Kidney tubule cell (primary cell): ENCODE measurements at places on chromosomes 7 and 10.

GRCh38 chr7:117780832-117781231, 92.4 kb downstream of the CTTNBP2 start:
- no peak for DNase-seq

DNA sequence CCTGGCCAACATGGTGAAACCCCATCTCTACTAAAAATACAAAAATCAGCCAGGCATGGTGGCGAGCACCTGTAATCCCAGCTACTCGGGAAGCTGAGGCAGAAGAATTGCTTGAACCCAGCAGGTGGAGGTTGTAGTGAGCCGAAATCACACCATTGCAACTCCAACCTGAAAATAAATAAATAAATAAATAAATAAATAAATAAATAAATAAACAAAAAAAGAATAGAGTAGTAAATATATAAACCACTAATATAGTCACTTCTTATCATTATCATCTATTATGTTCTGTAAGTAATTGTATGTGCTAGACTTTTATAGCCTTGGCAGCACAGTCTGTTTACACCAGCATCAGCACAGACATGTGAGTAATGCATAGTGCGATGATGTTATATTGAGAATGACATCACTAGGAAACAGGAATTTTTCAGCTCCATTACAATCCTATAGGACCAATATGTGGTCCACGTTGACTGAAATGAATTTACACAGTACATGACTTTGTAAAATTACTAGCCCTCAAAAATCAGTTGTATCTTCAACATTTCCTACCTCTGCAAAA, 385.4 kb upstream of the ANKRD30A start:
- DNase-seq: no peak

- peak; percentile 76 for DNase-seq
Measured at GRCh38 chr7:112437072-112437471, 13.2 kb upstream of the IFRD1 start.

- peak; percentile 43 for DNase-seq
Measured at GRCh38 chr10:95279042-95279820, 11.6 kb downstream of the PDLIM1 start.

GRCh38 chr10:32963096-32963495, 5.1 kb upstream of the ITGB1 start:
- peak; percentile 53 for DNase-seq

DNA sequence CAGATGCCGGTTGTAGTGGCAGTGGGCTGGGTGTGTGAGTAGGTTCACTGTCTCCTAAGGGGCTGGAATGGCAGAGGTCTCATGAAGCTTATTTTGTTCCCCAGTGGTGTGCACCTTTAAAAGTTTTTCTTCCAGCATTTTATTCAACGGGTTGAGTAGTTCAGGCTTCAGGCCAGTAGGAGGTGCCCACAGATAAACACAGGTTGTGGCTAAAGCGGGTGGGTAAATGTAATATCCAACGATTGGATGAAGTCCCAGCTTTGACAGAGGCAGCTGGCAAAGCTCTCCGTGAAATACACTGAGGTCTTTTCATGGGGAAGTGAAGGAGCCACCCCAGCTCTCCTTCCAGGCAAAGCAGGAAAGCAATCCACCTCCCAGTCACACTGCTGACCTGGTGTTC, 339.8 kb upstream of the LRRTM3 start:
- DNase-seq: peak; percentile 20

GRCh38 chr7:45881759-45882464, 6.4 kb upstream of the IGFBP1 start:
- DNase-seq: peak; percentile 15

DNA sequence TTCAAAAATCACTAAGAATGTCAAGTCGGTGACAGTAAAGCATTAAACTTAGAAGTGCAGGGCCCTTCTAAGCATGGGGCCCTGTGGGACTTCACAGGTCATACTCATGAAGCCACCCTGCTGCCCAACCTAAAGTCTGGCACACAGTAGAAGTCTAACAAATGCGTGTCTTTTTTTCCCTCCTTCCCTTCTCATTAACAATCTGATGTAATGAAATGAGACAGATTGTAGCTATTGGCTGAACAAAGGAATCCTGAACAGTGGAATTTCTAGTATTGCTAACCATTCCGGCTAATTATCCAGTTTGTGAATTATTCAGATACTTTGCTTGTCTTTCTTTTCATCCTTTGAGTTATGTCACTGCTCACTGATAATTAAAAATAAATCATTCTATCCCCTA, 369.9 kb downstream of the WDR11 start:
- DNase-seq: no peak

DNA sequence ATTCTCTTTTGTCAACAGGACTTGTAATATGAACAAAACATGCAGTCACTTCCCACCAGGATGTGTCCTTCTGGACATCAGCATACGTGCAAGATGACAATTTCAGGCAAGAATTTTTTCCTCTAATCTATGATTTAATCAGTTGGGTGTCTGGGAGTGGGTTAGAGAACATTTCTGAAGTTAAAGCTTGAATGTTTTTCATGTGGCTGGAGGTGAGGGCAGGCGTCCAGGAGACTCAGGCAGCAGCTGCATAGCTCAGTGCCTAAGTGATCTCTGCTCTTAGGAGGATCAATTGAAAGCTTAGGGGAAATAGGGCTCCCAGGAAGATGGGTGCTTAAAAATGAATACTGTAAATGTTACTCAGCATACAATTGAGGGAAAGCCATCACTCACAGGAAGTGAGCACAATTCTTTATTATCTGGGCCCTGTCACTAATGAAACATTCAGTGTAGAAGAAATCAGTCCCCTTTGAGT, 457.6 kb upstream of the KLF6 start:
- peak; percentile 81 for DNase-seq

DNA sequence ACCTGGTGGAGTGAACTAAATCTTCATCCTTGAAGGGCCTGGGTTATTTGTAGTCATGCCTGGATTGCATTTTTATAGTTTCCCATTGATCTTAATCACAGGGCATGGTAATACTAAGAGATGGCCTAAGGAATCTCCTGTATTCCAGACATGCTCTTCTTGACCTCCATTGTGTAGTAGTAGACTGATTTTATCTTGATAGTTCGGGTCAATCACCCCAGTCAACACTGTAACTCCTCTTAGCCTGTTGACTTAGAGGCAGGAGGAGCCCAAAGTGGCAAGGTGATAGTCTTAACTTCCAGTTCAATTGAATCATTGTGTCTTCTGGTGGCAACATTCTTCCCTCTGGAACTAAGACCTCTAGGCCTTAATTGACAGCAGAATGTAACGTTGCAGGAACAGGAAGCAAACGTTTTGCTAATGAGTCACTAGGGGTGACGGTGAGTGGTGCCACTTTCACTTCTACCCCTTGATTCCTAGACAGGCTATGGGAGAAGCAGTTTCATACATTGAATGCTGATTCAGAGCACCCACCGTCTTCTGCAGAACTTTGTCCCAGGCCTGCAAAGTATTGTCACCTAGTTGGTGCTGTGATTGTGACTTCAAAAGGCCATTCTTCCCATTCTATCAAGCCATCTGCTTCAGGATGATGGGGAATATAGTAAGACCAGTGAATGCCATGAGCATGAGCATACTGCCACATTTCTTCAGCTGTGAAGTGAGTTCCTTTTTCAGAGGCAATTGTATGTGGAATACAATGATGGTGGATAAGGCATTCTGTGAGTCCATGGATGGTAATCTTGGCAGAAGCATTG, 24.0 kb upstream of the PAPSS2 start:
- peak; percentile 96 for DNase-seq

DNA sequence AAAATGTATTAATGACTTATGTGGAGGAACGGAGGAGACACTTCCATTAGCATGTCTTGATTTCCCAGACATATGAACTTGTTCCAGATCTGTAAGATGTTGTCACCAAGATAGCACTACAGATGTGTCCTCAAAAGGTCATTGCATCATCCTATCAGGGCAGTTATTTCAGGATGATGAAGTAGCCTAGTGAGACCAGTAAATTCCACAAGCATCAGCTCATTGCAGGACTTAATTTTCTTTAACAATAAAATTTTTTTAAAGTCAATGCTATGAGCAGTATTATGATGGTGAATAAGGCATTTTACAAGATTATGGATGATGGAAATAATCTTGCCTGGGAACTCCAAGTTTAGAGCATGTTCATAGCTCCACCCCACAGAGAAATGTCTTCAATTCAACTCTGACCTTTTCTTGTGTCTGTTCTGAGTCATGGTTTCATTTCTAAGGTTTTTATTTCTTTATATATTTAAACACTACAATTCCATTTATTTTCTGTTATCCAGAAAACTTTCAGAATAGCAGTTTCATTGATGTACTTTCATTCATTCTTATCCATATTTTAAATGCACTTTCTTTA, 1203.3 kb upstream of the CELF2 start:
- DNase-seq: peak; percentile 13

DNA sequence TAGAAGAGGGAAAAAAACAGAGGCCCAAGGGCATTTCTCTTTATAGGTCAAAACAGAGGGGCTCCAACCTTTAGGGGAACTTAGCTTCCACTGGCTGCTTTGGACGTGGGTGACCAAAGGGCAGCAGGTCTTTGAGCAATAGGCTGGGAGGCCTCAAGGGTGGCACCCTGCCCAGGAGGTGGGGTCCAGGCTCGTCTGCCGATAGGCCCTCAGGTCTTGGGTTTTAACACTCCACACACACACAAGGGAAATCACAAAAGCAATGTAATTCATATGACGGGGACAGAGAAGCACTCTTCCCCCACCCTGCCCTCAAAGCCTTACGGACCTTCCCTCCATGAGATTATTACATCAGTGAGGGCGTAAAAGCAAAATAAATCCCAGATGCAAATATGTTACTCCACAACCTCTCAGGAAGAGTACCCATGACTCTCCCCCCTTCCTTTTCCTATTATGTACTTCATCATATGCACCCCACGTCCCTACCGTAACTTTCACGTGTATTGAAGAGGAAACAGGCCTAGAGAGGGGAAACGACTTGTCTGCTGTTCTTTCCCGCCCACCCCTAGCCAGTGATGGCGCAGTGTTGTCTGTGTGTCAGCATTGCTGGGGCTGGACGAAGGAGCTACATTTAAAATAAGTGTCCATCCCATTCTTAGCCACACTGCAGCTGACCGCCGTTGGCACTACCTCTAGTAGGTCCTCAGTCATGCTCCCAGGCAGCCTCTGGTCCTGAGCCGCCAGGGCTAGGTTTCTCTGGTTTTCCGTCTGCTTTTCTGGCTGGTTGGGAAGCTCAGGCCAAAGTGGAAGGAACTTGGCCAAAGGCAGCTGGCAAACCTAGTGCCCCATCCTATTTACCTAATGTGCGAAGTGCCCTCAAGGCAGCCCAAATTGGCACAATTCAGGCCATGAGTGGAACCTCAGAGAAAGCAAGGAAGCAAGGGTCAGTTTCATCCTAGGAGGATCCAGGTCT, 2.1 kb downstream of the PCBD1 start:
- no peak for DNase-seq

DNA sequence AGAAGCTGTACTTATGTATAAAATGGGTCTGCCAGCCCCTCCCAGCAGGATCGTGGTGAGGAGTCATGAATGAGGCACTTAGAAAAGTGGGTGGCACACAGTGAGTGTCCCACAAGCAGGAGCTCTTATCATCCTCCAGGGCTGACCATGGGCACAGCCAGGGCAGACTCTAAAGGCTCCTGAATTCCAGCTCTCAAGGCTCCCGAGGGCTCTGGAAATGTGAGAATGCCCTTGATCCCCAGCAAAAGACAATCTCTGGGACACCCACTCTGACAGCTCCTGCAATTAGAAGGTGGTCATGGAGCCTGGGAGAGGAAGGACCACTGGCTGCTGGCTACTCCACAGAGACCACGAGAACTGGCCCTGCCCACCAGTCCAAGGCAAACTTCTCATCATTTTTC, 1.6 kb downstream of the VSTM4 start:
- peak; percentile 38 for DNase-seq

GRCh38 chr7:153370092-153370491, 610.5 kb downstream of the ACTR3B start:
- no peak for DNase-seq

GRCh38 chr10:102683736-102684135, 30.5 kb downstream of the ARL3 start:
- no peak for DNase-seq

GRCh38 chr7:33883671-33883965, 21.7 kb upstream of the BMPER start:
- no peak for DNase-seq

GRCh38 chr7:76381814-76382213, 23.0 kb upstream of the YWHAG start:
- DNase-seq: no peak

GRCh38 chr10:12600652-12601051, 251.3 kb downstream of the CAMK1D start:
- DNase-seq: no peak

- DNase-seq: no peak
Measured at GRCh38 chr7:113752289-113752688, 166.5 kb downstream of the PPP1R3A start.

DNA sequence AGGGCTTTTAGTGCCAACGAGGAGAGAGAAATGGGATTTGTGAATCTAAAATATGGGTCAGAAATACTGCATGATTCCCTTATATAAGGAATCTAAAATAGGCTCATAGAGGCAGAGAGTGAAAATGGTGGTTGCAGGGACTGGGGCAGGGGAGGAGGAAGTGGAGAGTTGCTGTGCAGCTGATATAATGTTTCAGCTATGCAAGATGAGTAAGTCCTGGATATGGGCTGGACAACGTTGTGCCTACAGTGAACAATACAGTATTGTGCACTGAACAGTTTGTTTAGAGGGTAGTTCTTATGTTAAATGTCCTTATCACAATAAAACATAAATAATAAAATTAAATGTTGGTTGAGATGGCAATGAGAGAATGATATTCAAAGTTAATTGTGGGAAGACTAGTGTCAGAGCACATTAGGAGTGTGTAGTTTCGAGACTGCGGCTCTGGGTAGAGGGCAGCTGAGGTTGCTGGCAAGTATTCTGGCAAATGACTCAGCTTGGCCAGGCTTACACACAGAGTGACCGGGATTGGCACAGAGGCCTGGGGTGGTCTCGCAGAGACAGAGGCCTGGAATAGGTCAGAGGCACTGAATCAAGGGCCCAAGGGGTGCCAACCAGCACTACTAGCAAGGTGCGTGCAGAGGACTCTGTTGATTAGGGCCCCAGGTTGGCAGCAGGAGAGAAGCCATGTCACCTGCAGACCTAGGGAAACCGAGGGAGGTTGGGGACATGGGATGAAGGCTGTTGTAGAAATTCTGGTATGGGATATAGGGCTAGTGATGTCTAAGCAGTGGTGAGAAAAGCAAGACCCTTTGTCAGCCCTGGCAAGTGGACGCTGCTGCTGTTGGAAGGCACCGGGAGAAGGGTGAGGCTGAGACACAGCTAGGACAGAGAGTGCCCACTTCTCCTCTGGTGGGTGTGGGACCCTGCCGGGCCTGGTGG, 2.8 kb upstream of the DEPP1 start:
- peak; percentile 93 for DNase-seq

DNA sequence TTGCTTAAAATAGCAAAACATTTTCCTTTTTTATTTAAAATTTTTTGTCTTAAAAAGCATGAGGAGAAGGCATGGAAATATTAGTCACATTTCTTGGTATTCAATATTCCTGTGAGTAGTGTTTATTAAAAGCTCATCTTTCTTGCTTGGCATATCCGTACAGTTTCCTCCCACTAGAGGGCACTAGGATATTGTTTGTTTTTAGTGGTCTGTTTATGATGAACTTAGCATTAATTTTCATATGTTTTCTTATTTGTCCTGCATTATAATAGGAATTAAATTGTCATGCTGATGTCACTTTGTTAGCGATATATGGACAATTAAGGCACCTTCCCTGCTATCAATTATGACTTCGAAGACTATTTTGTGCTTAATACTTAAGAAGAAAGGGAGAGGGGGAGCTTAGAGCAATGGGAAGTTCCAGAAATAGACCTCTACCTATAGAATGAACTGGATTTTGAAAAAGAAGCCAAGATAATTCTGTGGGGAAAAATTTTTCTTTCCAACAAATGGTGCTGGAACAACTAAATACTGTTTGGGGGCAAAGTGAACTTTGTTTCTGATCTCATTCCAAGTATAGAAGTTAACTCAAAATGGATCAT, 91.0 kb upstream of the STRIP2 start:
- peak; percentile 48 for DNase-seq

GRCh38 chr7:67631476-67631875, 634.8 kb downstream of the TYW1 start:
- no peak for DNase-seq
